ENCODE measurements at places on chromosomes 3 and 15.

DNA sequence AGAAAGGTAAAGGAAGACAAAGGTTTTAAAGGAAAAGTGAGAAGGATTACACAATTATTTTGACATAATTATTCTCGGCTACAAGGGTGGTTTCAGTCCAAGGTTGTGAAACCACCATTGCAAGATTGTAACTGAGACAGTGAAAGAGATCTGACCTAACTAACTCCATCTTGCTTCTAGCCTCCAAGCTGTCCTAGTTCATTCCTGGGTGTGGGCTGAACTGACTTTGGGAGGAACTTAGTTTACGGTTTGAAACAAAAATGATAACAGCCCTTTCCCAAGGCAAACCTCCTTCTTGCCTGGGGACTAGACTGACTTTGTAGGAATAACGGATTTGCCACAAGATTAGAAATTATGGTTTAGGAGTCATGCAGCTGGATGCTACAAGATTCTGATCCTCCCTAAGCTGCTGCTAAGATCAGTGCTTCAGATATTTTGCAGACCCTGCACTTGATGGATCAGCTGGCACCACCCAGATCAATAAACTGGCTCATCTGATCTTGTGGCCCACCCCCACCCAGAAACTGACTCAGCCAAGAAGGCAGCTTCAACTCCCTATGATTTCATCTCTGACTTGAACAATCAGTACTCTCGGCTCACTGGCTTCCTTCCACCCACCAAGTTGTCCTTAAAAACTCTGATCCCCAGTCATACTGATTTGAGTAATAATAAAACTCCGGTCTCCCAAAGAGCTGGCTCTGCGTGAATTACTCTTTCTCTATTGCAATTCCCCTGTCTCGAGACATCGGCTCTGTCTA is 57.7 kb upstream of the AADACL2 start:
- DNase-seq: peak; percentile 71

DNA sequence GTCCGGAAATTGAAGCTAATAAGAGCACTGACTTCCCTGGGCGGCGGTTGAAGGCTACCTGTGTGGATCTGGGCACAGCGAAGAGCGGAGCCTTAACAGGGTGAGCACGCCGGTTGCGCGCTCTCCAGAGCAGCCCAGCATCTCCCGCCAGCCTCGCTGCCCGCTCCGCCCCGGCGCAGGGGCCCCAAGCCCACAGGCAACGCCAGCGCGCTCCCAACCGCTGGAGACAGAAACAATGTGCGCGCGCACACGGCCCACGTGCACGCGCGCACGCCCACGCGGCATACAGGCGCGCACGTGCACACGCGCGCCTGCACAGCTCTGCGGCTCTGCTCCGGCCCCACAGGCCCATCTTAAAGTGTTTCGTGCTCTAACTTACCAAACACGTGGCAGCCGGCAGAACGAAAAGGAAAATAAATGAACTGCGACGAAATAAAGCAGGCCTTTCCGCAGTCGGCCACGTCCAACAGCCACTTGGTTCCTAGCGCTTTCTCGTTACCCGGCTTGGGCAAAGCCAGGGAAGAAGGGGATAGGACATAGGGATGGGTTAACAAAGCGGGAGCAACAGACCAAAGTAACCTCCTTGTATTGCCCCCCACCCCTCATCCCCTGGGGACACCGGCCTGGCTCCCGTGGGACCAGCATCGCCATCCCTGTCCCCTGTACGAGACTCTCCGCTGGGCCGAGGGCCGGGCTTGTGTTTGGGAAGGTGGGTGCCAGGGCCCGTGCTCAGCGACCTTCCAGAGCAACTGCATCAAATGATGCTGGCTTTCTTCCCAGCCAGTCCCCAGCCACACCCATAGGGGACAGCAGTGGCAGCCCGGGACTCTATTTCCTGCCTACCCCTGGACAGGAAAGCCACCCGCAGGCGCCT is 203.7 kb downstream of the ABHD5 start:
- peak; percentile 70 for DNase-seq

- no peak for DNase-seq
Observed at GRCh38 chr3:82293867-82294266, 532.4 kb upstream of the GBE1 start.

- DNase-seq: no peak
Observed at GRCh38 chr3:53694666-53695323, 151.4 kb downstream of the CHDH start.

- peak; percentile 71 for DNase-seq
Observed at GRCh38 chr15:51229907-51230330, 108.5 kb downstream of the CYP19A1 start.

- no peak for DNase-seq
Observed at GRCh38 chr3:9786209-9786739, 6.0 kb downstream of the TADA3 start.

- no peak for DNase-seq
Observed at GRCh38 chr15:42547918-42548248, 710 bp downstream of the LRRC57 start.

GRCh38 chr3:186525369-186526255 is 18.6 kb downstream of the CRYGS start:
- DNase-seq: no peak

- DNase-seq: no peak
Observed at GRCh38 chr15:97174886-97175540, 785.5 kb upstream of the ARRDC4 start.

DNA sequence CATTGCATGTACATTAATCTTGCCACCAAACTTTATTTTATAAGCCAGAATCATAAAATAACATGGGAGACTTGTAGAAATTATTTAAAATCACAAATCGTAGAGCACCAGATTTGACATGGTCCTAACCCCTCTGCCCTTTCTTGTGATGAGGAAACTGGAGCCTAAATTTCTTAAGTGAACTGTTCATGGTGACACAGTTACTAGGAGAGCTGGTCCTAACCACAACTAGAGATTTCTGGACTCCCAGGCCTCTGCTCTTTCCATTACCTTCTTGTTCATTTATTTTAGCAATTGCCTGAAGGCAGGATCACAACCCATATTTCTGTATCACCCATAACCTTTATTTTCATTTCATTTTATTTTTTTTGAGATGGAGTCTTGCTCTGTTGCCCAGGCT is 352.5 kb downstream of the LPP start:
- no peak for DNase-seq

- DNase-seq: peak; percentile 82
Observed at GRCh38 chr3:151837057-151837456, 23.1 kb downstream of the AADAC start.

- DNase-seq: no peak
Observed at GRCh38 chr3:188940573-188940932, 231.2 kb upstream of the TPRG1 start.

DNA sequence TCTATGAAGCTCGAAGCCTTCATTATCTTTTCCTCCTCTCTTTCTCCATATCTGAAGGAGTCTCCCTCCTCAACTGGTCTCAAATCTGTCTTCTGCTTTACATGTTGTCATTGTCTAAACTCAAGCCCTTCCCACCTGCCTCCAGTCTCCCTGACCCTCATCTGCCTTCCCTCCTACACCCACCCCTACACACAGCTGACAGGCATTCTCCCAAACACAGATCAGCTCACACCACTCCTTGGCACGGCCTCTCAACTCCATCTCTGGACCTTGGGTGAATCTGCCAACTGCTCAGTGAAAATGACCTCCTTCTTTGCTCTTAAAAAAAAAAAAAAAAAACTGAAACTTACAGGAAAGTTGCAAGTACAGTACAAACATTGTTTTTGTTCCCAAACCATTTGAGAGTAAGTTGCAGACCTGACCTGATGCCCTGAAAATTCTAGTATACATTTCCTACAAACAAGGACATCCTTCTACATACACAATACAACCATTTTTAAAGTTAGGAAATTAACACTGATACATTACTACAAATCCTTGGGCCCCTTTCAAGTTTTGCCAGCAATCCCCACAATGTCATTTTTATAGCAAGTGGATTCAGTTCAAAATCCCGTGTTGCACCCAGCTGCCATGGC is 49.4 kb upstream of the UBE2E1 start:
- DNase-seq: no peak

- DNase-seq: no peak
Observed at GRCh38 chr3:10552631-10552943, 47.2 kb upstream of the ATP2B2 start.

DNA sequence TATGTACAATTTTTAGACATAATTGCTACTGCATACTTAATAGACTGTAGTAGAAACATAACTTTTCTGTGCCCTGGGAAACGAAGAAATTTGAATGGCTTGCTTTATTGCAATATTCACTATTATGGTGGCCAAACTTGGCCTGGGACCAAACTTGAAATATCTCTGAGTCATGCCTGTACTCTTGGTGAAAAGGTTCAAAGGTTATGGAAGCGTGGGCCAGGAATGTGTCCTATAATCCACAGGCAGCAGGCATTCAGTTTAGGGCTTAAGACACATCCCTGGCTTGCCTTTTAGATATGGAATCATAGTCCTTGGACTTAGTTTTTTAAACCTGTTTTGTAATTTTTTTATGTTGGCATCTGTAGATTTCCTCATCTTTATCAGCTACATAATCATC is 124.3 kb downstream of the LRIG1 start:
- peak; percentile 88 for DNase-seq

DNA sequence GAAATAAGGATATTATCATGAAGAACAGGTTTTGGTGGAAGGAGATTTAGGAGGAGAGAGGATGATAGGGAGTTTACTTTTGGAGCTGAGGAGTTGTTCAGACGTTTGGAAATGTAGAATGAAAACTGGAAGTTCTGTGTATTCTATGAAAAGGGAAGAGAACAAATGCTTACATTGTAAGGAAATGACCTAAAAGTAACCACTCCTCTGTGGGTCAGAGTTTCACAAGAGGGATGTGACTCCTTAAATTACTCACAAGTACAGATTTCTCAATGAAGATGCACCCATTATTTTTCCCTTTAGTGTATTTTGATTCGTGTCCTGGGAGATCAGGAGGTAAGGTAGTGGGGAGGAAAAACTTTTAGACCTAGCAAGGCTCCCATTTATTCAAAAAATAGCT is 4.0 kb downstream of the RNF13 start:
- peak; percentile 91 for DNase-seq

Measured in fibroblast of mammary gland (primary cell).